ENCODE measurements at places on chromosomes 3 and 15. TPM values are rescaled to one million over a fixed set of nuclear protein-coding genes. Genes with fewer than 3 reads are reported as not detected.

GRCh38 chr15:90001062-90001682 is at the start of gene ZNF710:
ZNF710 (plus strand) TSS chr15:90001324; CDS start chr15:90067138, 65,814 bp downstream.
- DNase-seq, result peak; percentile 82

- no peak for DNase-seq
These were observed 20.8 kb upstream of the ATP13A3 start for GRCh38 chr3:194507571-194507970.

DNA sequence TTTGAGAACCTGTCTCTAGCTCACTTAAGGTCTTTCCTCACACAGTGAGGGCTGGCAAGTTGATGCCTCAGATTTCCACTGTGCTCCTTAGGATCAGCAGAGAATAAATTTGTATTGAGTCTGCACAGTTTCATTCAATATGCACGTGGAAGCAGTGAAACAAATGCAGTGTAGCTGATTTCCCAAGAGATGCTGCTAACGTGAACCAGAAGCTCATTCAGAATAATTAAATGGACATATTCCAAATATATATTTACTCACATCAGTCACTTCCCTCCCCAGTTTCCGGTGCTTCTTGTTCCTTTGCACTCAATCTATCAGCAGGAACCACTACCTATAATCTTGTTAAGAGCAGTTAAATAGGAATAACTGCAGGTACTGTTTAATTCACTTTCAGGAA is 86.1 kb downstream of the UNC13C start:
- DNase-seq, result no peak

- no peak for DNase-seq
These were observed 223.9 kb downstream of the UACA start for GRCh38 chr15:70539409-70539808.

The UBA5 gene
- 31.6 TPM for total RNA-seq

The NEK10 gene
- total RNA-seq, result 9.5 TPM

Data from right cardiac atrium (tissue), 5 donors.